RWPE2 (cell line): ENCODE measurements at places on chromosomes 5 and 9.

GRCh38 chr5:142493875-142494518, 169.2 kb upstream of the SPRY4 start:
- DNase-seq = no peak

GRCh38 chr5:124795829-124796228, 49.4 kb upstream of the ZNF608 start:
- DNase-seq = no peak

GRCh38 chr9:71703172-71703872, 65.0 kb downstream of the CEMIP2 start:
- DNase-seq = no peak

- no peak for DNase-seq
Measured at GRCh38 chr9:4973902-4974301, 11.2 kb upstream of the JAK2 start.

DNA sequence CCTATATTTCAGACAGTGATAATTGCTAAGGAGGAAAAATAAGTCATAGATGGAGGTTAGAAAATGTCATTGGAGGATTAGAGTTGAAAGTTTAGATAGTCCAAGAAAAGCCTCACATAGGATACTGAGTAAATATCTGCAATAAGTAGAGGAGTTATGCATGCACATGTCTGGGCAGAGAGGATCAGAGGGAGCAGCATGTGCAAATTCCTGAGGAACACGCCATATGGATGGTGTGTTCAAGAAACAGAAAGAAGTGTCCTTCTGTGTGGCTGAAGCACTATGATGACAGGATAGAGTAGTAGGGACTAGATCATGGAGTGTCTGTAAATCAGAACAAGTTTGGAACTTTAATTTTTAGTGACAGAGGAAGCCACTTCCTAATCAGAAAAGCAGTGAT, 52.2 kb downstream of the SGCD start:
- DNase-seq = no peak

DNA sequence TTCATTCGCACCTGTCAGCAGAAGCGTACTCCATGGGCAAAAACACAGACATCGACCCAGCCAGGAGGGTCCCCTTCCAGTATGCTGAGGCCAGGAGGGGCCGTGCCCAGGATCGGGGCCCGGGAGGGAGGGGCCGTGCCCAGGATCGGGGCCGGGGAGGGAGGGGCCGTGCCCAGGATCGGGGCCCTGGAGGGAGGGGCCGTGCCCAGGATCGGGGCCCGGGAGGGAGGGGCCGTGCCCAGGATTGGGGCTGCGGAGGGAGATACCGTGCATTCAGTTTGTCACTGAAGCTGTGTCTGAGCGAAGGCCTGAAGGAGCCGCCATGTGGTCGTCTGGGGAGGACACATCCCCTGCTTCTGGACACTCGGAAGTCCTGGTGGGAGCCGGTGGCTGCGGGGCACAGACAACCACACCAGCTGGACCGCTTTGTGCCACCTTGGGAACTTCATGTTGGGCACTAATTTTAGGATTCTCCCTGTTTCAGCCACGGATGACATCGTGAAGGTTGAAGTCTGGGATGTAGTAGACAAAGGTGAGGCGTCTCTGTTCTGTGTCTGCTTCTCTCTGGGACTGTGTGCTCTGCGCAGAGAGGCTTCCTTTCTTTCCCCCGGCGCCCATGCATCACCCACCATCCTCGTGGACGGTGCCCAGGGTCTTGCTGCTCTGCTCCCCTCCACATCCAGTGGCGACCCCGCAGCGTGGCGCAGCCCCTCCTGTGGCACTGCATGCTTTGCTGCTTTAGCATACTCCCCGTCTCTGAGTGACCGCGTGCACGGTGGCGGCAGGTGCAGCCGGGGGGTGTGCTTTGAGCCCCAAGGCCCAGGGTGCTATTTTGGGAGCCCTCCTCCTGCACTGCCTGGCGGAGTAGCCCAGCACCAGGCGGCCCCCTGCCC, 16.7 kb upstream of the AJM1 start:
- DNase-seq = no peak
